ENCODE measurements at places on chromosomes 12 and 14. TPM values are rescaled to one million over a fixed set of nuclear protein-coding genes. Genes with fewer than 3 reads are reported as not detected.

DNA sequence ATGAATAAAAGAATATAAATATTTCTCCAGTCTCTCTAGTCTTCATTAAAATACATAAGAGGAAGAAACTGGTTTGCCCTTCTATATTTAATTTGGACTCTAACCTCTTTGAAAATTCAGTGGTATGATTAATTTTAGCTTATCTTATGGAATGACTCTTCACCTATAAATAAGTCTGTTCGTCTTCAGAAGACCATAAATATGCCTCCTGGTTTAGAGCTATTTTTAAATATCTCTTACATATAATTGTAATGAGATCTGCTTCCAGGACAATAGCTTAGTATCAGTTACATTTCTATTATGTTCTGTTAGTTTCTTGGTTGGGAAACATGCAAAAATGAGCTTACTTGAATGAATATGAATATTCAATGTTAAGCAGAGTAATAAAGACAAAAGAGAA lies 257.5 kb upstream of the HMGA2 start:
- no peaks in the 10 kb centered on the region for H3K36me3 ChIP-seq
- no peaks in the 10 kb centered on the region for H3K27me3 ChIP-seq
- no peak overlapping the region for H3K4me3 ChIP-seq
- no peak for DNase-seq
- H3K4me1 ChIP-seq, result no peaks in the 10 kb centered on the region
- no peak overlapping the region for H3K27ac ChIP-seq

DNA sequence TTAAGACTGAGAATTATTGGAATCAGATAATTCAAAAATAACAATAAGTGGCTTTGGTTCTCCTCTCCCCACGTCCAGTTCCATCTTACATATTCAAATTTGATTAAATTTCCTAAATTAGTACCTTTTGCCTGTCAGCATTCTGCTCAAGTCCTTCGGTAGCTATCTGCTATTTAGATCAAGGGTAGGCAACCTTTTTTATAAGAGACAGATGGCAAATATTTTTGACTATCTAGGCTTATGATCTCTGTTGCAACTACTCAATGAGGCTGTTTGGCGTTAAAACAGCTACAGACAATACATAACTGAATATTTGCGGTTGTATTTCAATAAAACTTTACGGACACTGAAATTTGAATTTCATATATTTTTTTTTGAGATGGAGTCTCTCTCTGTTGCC lies 21.7 kb downstream of the L2HGDH start:
- H3K4me3 ChIP-seq, result no peak overlapping the region
- DNase-seq, result no peak
- no peak overlapping the region for H3K27ac ChIP-seq
- H3K27me3 ChIP-seq, result no peaks in the 10 kb centered on the region
- peaks cover 8% of the 10 kb centered on the region for H3K4me1 ChIP-seq

- H3K4me1 ChIP-seq, result peaks cover 16% of the 10 kb centered on the region
- no peaks in the 10 kb centered on the region for H3K36me3 ChIP-seq
- no peak for DNase-seq
- no peak overlapping the region for H3K27ac ChIP-seq
- no peaks in the 10 kb centered on the region for H3K27me3 ChIP-seq
These were observed 4.8 kb downstream of the CATSPERB start for GRCh38 chr14:91727121-91727520.

GRCh38 chr12:44788731-44789130 lies 87.4 kb downstream of the NELL2 start:
- H3K4me1 ChIP-seq, result no peaks in the 10 kb centered on the region
- H3K36me3 ChIP-seq, result no peaks in the 10 kb centered on the region
- H3K27me3 ChIP-seq, result no peaks in the 10 kb centered on the region
- H3K27ac ChIP-seq, result no peak overlapping the region

The CLEC1B gene
- not detected for total RNA-seq

All from sigmoid colon (tissue), 7 donors.